ENCODE measurements at places on chromosomes 3 and 15.
A peak's percentile ranks its signal among the peaks of the same experiment; 100 is the strongest.

DNA sequence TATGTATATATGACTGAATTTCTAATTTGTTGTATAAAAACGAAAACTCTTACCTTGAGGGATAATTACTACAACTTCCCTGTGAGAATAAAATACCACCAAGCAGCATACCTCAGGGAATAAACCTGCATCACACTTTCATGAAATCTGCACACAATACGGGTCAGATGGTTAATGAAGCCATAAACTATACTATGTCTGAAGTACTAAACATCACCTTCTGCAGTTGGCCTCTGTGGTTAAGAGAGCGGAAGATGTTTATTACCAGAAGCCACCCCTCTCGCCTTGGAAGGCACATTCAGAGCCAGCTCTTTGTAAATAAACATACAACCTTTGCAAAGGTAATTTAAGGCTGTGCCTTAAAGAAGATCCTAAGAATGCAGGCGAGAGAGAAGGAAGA is 462.1 kb upstream of the NR2F2 start:
- no peak for DNase-seq

DNA sequence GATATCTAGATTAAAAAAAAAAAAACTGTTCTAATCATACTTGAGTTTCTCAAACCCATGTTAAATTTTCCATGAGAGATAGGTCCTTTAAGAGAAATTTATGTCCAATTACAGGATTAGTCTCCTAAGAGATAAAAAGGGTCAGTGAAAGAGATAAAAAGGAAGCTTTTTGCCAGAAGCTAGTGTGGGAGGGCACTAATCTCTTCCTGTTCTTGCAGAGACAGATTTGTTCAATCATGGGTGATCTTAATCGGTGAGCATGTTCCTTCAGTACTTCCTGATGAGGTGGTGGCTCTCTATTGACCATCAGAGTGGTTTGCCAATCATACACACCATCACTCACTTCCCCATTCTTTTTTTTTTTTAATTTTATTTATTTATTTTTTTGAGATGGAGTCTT is 16.9 kb upstream of the LPP start:
- no peak for DNase-seq

DNA sequence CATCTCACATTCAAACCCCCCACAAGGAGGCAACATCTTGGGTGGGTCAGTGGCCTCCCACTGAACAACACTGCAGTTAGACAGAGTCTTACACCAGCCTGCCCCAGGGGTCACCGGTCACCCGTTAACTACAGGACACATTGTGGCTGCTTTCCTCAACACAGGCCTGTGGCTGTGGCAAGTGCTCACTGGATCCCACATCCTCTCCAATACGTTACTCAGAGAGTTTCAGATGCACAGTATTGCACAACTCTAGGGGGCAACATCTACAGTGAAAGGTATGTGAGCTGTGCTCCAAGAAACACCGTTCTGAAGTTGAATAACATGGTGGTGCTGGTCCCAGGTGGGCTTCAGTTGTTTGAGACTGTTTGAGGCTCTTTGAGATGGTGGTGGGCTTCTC is 41.0 kb downstream of the CTDSPL start:
- no peak for DNase-seq

DNA sequence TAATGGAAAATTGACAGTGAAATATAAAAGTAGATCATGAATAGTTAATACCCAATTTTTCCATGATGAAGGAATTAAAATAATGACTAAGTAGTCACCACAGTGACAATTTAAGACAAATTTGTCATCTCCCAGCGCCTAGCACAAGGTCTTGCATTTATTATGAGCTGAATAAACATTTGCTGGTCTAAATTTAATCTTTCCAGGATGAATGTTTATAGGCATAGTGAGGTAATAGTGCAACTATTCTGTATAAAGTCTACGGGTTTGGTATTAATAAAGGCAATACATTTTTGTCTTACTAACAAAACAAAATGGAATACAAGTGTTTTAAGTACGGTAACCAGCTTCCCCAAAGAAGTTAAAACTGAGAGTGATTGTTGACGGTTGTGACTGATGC is 209.3 kb downstream of the CD47 start:
- no peak for DNase-seq

- DNase-seq = no peak
These were observed 76.0 kb upstream of the ATP10A start for GRCh38 chr15:25939122-25939521.

- no peak for DNase-seq
These were observed 50.6 kb downstream of the SV2B start for GRCh38 chr15:91150502-91151160.

GRCh38 chr3:120684896-120685295 is 2.9 kb upstream of the HGD start:
- no peak for DNase-seq

DNA sequence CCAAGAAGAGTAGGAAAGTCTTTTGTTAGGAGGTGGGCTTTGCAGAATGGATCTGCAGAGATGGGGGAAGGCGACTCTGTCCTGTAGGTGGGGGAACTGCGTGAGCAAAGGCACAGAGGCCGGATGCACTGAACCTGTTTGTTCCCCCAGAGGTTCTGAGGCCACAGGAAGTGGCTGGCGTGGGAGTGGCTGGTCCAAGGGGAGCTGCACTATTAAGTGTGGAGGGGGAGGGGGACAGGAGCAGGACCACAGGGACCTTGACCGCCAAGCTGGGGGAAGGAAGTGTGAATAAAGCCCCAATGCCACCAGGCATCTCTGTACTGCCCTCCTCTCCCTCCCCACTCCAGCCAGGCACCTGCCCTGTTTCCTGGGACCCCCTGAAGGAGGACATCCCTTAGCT is 51.8 kb downstream of the CYP11A1 start:
- DNase-seq = no peak

- DNase-seq = no peak
These were observed 12.0 kb downstream of the TBC1D5 start for GRCh38 chr3:17730318-17730967.

GRCh38 chr3:108489776-108490175 is 20.6 kb downstream of the MYH15 start:
- DNase-seq = peak; percentile 53

- no peak for DNase-seq
These were observed 86.7 kb downstream of the FAM43A start for GRCh38 chr3:194772241-194773000.

DNA sequence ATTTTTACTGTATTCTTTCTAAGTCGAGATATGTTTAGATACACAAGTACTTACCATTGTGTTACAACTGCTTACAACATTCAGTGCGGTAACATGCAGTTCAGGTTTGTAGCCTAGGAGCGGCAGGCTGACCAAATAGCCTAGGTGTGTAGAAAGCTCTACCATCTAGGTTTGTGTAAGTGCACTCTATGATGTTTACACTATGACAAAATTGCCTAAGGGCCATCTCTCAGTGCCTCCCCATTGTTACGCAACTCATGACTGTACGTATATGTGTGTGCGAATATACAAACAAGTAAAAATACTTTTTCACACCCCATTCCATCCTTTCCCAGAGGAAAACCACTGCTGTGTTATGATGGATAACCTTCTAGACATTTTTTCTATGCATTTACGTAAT is 44.3 kb downstream of the PXYLP1 start:
- DNase-seq = no peak

- DNase-seq = no peak
These were observed 7.9 kb downstream of the ARRDC4 start for GRCh38 chr15:97968380-97968779.

- no peak for DNase-seq
These were observed 61.3 kb upstream of the TAMM41 start for GRCh38 chr3:11907667-11908660.

GRCh38 chr3:194489736-194490612 is 3.2 kb upstream of the ATP13A3 start:
- no peak for DNase-seq

- DNase-seq = no peak
These were observed 30.8 kb downstream of the TPRG1 start for GRCh38 chr3:189202583-189202982.

DNA sequence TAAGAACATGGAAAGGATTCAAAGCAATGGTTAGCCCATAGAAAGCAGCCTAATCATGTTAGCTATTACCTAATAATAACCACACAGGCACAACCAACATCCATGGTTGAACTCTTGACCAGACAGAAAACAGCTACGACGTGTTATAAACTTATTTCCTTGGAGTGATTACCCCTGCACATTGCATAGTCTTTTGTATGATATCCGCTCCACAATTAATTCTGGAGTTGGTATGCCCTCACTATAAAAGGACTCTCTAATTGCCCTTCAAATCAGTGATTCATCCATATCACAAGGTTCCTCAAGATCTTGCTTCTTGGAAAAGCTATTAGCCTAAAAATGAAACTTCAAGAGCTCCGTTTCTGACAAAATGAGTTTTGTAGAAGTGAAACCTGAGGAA is 117.9 kb downstream of the SYNPR start:
- no peak for DNase-seq
